Stimulated activated CD4-positive, alpha-beta T cell treated with anti-CD3 and anti-CD28 coated beads, Interleukin-12 subunit alpha, Interleukin-12 subunit beta, amount 100 ng/mL, for 48 hours (primary cell): ENCODE measurements at places on chromosomes 5 and 9.

DNA sequence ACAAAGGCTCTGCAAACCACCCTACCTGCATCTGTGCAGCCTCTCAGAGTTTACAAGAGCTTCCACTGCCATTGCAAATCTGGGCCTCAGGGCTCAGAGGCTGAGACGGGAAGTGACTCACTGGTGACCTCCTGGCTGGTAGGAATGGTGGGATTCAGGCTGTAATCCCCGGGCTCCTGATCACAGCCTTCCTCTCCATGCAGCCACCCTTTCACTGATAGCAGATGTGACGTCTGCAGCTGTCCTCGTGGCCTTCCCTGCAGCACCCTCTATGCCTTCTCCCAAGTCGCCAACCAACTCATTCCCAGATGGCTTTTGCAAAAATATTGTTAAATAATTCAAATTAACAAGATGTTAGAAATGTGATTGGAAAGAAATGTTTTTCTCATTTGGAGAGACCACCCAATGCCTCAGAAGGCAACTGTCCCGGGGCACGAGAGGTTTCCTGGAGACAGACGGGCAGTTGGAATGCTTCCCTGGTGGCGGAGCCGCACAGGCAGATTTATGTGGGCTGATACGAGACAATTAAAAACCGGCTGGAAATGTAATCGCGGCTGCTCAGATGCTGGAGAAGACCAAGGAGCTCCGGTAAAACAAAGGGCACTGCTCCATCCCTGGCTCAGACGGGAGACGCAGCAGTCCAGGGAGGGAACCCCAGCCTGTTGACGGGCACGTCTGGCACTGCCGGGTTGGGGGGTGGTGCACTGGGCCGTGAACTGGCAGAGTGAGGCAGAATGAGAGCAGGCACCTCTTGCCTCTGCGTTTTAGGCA lies 34.4 kb upstream of the SLC25A51 start:
- no peak for DNase-seq

DNA sequence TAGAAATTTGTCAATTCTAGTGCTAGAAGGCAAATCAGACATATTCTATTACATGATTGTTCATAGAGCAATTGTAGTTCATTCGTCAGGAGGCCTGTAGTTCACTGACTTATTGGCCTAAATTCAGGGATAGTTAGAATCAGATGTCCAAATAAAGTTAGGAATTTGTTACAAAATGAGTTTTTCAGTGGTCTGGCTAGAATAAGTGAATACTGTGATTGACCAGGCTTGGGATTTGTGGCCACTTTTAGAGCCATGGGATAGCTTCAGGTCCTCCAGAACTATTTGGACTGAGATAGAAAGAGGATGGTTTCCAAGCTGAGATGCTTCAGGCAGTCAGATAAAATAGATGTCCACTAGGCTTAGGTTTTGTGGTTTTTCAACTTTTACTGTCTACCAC lies 199.1 kb upstream of the MPDZ start:
- no peak for DNase-seq

- peak; percentile 31 for DNase-seq
These were observed 11.1 kb downstream of the TTC39B start for GRCh38 chr9:15295761-15296405.

- DNase-seq: no peak
These were observed 311.6 kb downstream of the PLK2 start for GRCh38 chr5:58148254-58148775.

DNA sequence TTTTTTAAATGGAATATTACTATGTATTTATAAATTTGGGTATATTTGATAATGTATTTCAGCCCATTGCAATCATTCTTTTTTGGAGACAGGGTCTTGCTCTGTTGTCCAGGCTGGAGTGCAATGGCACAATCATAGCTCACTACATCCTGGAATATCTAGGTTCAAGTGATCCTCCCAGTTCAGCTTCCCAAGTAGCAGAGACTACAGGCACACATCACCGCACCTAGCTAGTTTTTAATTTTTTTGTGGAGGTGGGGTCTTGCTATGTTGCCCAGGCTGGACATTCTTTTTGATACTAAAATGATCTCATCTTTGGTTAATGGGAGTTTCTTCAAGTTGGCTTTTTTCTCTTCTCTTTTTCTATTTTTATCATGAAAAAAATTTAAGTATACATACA lies 91.3 kb downstream of the UNC13B start:
- DNase-seq: no peak
